NCI-H2029 (cell line): ENCODE measurements at places on chromosomes 6 and 20.

- DNase-seq: no peak
These were observed 71.0 kb upstream of the SUPT3H start for GRCh38 chr6:45448417-45449389.

DNA sequence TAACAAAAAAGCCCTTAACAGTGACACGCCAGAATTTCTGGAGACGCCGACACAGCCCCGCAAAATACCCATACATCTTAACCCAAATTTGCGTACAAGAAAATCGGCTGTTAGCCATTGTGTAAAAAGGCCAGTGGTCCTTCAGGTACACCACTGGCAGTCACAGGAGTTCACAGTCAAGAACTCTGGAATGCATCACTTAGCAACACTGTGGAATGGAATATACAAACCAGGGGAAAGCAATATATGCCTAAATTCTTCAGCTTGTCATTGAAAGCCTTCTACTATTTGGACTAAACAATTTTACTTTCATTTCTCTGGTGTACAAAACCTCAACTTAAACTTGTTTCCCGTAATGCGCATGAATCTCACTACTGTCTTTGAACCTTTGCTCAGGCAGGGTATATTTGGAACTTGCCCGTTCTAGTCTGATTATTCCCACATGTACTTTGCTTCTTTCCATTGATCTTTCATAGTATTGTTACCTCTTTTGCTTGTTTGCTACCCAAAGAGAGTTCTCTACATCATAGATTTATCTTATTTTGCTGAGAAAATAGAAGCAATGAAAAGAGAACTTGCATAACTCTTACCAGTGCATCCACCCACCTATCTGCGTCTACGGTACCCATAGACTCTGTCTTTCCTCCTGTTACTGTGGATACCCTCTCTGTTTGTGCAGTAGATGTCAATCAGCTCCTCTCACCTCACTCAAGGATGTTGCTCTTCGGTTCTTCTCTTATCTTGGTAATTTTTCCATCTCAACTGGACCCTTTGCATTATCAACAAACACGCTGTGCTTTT lies at the start of gene ARMH2:
TSS of gene ARMH2 (minus strand) at position 178 of the 801 bp plus-strand sequence. CDS start at position 118, 60 bp downstream.
- DNase-seq: no peak

DNA sequence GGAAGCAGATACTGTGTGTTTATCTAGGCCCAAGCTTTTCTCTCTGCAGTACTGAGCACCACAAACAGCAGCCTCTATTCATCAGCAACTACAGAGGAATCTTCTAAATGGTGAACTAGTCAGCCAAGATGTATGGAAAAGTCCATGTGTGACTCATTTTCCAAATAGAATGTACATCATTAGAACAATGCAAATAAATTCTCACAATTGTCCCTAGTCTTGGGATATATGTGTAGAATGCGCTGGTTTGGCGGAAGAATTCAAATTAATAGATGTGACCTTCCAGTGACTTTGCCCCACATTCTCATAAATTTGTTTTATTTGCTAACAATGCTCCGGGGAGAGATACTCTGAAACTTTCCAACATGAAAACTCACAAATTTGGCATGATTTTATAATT lies 436.2 kb downstream of the CBLN4 start:
- no peak for DNase-seq

GRCh38 chr6:46011188-46012085 lies 4.2 kb downstream of the CLIC5 start:
- DNase-seq: no peak

GRCh38 chr6:56751604-56752003 lies 108.9 kb upstream of the DST start:
- DNase-seq: no peak

DNA sequence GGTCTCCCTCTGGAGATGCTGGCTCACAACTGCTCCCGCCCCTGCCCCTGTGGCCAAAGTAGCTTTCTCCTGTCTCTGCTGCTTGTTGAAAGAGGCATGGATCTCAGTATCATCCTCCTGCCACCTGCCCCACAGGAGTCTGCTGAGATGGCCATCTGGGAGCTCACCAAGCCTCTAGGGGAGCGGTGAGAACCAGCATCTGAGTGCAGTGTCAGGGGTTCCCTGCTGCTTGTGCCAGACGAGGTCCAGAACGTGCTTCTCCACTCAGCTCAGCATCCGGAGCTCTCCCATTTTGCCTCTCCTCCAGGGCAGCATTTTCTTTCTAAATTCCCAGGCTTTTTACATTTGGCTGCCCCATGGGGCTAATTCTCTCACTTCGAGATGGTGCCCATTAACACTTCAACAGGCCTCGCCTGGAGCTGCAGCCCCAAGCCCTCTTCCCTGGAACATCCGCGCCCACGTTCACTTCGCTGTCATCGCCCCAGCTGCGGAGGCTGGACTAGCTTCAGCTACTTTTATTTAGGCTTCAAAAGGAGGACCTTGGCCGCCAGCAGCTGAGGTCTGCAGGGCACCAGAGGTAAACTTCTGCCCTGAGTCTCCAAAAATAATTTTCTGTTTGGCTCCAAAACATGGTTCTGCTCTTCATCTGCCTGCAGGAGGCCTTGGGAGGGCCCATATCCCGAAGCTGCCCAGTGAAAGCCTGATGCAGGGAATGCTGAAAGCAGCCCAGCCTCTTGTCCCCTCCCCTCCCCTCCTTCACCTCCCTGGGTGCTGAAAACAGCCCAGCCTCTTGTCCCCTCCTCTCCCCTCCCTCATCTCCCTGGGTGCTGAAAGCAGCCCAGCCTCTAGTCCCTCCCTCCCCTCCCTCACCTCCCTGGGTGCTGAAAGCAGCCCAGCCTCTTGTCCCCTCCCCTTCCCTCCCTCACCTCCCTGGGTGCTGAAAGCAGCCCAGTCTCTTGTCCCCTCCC lies 25.2 kb upstream of the MLN start:
- no peak for DNase-seq

DNA sequence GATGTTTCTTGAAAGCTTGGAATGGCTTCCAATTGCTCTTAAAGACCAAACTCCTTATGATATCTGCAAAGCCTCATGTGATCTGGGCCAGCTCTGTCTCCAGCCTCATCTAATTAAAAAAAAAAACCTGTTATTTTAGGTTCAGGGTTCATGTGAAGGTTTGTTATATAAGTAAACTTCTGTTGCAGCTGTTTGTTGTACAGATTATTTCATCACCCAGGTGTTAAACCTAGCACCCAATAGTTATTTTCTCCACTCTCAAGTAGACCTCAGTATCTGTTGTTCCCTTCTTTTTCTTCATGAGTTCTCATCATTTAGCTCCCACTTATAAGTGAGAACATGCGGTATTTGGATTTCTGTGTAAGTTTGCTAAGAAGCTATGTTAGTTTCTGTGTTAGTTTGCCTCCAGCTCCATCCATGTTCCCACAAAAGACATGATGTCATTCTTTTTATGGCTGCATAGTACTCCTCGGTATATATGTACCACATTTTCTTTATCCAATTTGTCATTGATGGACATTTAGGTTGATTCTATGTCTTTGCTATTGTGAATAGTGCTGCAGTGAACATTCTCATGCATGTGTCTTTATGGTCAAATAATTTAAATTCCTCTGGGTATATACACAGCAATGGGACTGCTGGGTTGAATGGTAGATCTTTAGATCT lies 30.2 kb upstream of the TFB1M start:
- DNase-seq: no peak

DNA sequence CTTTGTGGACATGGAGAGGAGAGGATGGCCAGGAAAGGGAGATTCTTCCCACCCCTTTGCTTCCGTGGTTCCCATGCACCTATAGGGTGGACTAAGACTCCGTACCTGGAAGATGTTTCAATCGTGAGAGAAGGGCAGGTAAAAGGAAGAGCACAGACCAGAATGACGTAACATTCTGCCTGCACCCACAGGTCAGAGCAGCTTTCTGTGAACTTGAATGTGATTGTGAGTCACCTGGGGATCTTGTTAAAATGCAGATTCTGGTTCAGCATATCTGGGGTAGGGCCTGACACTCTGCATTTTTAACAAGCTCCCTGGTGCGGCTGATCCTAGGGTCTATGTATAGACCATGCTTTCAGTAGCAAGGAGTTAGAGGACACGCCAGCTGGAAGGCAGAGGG lies 164.1 kb upstream of the SGK1 start:
- no peak for DNase-seq
